ENCODE measurements at places on chromosomes 4 and X. TPM values are rescaled to one million over a fixed set of nuclear protein-coding genes. Genes with fewer than 3 reads are reported as not detected.

SMAD1 gene
- total RNA-seq, result 16.8 TPM

RHOXF1 gene
- not detected for total RNA-seq

SLC34A2 gene
- total RNA-seq, result 0.19 TPM

OPN1MW gene
- not detected for total RNA-seq

CT45A1 gene
- total RNA-seq, result not detected

SUPT20HL2 gene
- total RNA-seq, result not detected

MSANTD1 gene
- total RNA-seq, result 0.63 TPM

LETM1 gene
- 57.0 TPM for total RNA-seq

HAND2 gene
- 11.7 TPM for total RNA-seq

SLC4A4 gene
- 8.4 TPM for total RNA-seq

USP51 gene
- total RNA-seq, result 1.9 TPM

LNX1 gene
- 72.4 TPM for total RNA-seq

CXCL9 gene
- total RNA-seq, result 1.8 TPM

FAM9B gene
- total RNA-seq, result not detected

PTPN13 gene
- 28.8 TPM for total RNA-seq

NUDT10 gene
- total RNA-seq, result 0.88 TPM

PNCK gene
- not detected for total RNA-seq

NEXMIF gene
- total RNA-seq, result 0.60 TPM

TMPRSS11E gene
- total RNA-seq, result not detected

Data from omental fat pad (tissue), 4 donors.